ENCODE measurements at places on chromosomes 13 and 19.

- peak; percentile 68 for DNase-seq
Observed at GRCh38 chr13:31629085-31629780, 110.1 kb upstream of the RXFP2 start.

DNA sequence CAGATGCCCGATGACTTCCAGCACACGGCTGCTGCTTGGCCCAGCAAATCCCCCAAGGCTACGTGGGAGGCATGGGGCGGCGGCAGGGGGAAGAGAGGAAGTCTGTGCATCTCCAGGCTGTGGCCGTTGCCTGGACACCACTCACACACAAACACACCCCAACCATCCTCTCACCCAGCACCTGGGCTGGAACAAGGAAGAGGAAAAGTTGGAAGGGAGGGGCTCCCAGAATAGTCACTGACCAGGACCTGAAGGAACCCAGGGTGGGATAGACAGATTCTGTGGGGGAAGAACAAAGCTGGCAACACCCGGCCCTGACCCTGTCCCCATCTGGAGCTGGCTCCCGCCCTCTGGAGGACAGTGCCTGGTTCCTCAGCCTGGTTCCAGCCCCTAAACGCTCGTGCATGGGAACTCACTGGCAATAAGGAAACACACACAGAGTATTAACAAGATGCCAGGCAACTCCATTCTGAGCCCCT lies 11.2 kb downstream of the PPP6R1 start:
- no peak for DNase-seq

DNA sequence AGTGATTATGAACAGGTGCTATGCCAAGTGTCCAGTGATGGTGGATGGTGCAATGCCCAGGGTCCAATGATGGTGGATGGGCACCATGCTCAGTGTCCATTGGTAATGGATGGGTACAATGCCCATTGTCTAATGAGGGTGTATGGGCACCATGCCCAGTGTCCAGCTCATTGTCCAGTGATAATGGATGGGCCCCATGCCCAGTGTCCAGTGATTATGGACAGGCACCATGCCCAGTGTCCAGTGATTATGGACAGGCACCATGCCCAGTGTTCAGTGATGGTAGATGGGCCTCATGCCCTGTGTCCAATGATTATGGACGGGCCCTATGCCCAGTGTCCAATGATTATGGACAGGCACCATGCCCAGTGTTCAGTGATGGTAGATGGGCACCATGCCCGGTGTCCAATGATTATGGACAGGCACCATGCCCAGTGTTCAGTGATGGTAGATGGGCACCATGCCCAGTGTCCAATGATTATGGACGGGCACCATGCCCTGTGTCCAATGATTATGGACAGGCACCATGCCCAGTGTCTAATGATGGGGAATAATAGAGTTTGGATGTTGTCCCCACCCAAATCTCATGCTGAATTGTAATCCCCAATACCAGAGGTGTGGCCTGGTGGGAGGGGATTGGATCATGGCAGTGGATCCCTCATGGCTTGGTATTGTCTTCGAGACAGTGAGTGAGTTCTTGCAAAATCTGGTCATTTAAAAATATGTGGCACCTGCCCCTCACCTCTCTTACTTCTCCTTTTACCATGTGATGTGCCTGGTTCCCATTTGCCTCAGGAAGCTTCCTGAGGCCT lies 87.8 kb downstream of the ANKRD10 start:
- no peak for DNase-seq

DNA sequence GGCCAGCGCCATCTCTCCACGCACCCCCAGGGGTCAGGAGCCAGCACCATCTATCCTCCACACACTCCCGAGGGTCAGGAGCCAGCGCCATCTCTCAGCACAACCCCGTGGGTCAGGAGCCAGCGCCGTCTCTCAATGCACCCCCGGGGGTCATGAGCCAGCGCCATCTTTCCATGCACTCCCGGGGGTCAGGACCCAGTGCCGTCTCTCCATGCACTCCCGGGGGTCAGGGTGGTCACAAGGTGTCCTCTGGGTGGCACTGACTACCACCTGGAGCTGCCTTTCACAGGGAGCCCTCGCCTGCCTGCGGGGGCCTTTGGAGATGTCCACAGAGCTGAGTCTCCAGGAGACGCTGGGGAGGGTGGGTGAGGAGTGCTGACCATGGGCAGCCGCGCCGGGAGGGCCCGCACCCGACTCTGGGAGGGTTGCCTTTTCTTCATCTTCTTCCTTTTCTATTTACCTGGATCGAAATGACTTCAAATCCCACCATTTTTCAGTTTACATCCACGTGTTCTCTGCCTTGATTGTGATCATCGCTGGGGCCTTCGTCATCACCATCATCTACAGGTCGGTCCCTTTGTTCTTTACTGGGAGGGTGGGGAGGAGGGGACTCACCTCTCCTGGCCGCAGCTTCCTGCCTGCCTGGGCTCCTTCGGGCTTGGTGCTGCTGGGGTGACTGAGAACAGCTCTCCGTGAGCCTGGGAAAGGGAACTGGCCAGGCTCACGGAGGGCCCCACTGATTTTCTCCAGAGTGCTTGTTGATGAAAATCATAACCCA lies 19.1 kb downstream of the TEX29 start:
- DNase-seq, result no peak

GRCh38 chr13:33526718-33527117 lies 241.2 kb upstream of the STARD13 start:
- DNase-seq, result no peak

DNA sequence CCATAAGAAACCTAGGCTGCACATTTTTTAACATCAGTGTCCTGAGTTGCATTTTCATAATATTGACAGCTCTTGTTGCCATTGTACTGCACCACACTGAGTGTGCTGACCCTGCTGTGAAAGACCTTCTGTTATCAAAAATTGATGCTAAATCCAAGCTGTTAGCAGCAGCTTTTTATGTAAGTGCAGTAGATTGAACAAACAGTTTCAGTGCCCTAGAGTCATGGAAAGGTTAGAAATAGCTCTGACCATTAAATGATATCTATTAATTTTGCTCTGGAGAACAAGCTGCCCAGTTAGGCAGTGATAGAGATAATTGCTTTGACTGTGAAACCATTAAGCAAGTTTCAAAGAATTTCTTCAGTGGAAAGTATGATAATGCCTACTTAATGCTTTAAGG lies 1289.2 kb upstream of the PCDH20 start:
- no peak for DNase-seq

GRCh38 chr19:1847684-1848398 lies 442 bp downstream of the REXO1 start:
- DNase-seq, result peak; percentile 27

DNA sequence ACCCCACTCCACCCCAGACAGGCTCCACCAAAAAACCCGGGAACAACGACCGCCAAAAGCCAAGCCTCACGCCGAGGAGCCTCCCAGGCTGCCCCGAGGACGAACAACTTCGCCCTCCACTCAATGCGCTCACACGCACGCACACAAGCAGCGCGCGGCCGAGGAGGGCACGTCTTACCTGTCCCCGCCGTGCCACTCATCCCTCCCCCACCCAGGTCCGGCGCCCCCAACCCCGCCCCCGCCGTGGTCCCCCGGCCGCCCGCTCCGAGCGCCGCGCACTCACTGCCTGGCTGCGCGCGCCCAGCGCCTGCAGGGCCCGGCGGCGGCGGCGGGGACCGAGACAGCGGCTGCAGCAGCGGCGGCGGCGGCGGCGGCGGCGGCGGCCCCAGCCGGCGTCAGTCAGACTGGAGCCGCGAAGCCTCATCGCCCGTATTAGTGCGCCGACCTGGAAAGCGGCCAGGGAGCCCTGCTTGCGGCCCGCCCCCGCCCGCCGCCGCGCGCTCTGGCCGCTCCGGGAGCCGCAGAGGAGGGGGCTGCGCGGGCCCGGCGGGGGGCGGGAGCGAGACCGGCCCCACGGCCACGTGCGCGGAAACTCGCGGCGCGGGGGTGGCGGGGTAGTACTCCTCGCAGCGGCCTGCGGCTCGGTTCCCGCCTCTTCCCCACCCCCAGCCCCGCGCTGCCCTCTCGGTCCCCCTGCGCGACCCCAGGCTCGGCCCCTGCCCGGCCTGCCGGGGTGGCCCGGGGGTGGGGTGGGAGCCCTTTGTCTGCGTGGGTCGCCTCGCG lies at the start of gene SMAD9:
TSS of gene SMAD9 (minus strand) at position 406 of the 783 bp plus-strand sequence. CDS start 40,549 bp downstream, outside the sequence.
- peak; percentile 40 for DNase-seq

DNA sequence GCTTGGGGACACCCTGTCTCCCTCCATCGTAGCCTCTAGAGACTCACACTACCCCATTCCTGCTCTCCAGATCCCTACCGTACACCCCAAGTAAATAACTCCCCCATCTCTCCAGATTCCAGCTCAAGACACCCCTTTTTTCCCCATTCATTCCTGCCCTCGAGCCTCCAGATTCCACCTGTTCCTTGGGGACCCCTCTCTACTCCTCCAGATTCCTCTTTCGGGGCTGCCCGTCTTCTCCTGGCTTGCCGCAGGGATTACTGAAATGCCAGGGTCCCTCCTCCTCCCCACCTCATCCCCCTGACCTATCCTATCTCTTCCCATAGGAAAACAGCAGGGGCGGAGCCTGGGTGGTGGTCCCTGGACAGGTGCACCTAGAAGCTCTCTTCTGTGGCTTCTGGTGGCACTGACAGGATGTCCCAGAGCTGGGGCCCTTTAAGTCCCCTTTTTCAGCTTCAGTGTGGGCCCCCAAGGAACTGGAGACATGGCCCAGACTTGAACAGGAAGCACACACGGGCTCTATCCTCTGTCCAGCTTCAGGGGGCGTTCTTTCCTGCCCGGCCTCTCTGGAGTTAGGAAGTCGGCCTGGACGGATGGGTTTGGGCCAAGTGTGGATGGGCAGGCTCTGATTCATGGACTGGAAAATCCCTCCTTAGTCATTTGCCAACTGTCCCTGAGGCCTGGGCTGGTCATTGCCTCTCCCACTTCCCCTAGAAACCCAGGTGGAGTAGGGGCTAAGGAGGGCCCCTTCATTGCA lies 1.2 kb downstream of the ZSWIM4 start:
- peak; percentile 99 for DNase-seq

- DNase-seq, result peak; percentile 82
Observed at GRCh38 chr19:10936661-10937084, 8.1 kb downstream of the TIMM29 start.

DNA sequence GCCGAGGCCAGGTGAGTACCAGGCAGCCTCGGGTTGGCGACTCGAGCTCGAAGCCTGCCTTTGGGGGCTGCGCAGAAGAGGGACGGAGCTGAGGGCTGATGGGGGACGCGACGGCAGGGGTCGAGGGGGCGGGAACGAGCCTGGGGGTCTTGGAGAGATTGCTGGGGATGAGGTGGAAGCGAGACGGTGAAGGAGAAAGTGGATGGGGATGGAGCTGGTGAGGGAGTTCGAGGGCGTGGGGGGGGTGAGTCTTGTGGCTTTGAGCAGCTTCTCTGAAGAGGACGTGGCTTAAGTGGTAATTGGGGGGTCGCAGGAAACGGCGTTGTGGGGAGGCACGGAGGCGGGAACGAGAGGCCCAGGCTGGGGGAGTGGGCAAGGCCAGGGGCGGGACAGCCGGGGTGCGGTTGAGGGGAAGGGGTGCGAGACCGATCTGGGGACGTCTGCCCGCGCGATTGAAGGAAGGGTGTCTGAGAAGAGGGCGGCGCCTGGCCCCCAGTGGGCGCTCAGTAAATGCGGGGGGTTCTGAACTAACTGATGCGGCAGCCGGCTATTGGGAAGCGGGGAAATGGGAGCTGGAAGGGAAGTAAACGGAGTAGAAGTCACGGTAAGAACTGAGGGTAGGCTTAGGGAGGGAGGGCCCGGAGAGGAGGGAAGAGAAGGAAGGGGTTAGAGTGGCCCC lies 426 bp downstream of the MYO9B start:
- peak; percentile 22 for DNase-seq

- no peak for DNase-seq
Observed at GRCh38 chr19:28966737-28967399, 246.1 kb downstream of the UQCRFS1 start.

GRCh38 chr19:28929006-28929405 lies 283.9 kb downstream of the UQCRFS1 start:
- DNase-seq, result no peak

DNA sequence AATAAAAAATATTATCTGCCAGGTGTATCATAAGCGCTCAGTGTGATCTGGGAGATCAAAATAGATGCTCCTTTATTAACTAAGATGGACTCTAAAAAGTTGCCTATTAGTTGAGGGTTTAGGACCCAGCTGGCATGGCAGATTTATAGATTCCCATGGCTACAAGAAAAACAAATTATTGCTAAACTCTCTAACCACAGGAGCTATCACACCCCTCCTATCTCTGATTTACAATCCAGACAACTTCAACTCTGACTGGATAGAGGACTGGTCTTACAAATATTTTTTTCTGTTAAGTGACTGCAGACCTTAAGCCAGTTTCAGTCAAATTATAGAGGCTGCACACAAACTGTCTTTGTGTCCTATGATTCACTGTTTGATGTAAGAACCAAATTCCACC lies 45.4 kb upstream of the MYCBP2 start:
- no peak for DNase-seq

GRCh38 chr13:52112591-52112990 lies 16.3 kb downstream of the NEK5 start:
- DNase-seq, result no peak

- DNase-seq, result no peak
Observed at GRCh38 chr13:110293037-110293436, 13.9 kb downstream of the COL4A1 start.

- no peak for DNase-seq
Observed at GRCh38 chr13:33284031-33284430, 1.5 kb downstream of the STARD13 start.

DNA sequence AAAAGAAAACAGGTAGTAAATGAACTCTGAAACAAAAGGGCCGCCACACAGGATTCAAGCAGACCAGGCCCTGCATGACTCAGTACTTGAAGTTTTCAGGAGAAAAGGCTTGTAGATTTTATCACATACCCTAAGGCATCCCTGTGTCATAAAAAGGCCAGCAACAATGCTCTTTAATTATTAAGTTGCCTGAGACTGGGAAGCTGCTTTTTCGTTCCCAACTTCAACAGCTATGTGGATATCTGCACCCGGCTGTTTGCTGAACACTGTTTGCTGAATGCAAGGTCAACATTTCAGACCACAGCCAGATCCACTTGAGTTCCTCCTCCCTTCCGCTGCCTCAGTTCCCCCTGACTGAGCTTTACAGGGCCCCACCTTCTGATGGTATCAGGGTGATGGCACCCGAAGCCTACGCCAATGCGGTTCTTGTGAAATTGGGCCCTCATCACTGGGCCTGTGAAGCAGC lies 6.1 kb upstream of the ECH1 start:
- peak; percentile 62 for DNase-seq

- DNase-seq, result no peak
Observed at GRCh38 chr13:44826591-44827350, 162.5 kb downstream of the NUFIP1 start.

GRCh38 chr13:108662528-108662927 lies 33.1 kb downstream of the MYO16 start:
- DNase-seq, result no peak

DNA sequence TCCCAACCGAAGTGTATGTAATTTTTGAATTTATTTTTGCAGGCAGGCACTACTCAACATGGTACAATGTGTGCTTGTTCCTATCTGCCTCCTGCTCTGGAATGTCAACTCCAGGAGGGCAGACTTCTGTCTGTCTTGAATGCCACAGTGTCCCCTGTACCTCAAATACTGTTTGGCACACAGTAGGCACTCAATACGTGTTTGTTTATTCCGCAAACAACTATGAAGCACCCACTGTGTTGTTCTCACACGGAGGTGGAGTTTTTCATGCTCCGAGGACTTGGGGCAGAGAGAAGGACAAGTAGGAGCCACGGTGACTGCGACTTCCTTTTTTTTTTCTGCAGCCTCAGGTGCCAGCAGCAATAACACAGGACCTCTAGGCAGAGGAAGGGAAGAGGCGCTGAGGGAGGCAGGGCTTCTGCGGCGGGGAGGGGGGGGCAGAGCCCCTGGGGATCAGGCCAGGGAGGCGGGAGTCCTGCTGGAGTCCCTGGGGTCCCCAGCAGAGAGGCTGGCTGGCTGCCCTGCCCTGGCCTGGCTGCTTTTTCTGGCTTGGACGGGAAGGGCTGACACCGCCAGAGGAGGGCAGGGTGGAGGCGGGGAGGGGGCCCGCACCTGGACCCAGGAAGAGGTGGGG lies 29.3 kb upstream of the TNFAIP8L1 start:
- DNase-seq, result no peak
